ENCODE measurements at places on chromosomes 12 and 14.

- no peak for DNase-seq
Measured at GRCh38 chr12:59036973-59037762, 116.9 kb upstream of the LRIG3 start.

DNA sequence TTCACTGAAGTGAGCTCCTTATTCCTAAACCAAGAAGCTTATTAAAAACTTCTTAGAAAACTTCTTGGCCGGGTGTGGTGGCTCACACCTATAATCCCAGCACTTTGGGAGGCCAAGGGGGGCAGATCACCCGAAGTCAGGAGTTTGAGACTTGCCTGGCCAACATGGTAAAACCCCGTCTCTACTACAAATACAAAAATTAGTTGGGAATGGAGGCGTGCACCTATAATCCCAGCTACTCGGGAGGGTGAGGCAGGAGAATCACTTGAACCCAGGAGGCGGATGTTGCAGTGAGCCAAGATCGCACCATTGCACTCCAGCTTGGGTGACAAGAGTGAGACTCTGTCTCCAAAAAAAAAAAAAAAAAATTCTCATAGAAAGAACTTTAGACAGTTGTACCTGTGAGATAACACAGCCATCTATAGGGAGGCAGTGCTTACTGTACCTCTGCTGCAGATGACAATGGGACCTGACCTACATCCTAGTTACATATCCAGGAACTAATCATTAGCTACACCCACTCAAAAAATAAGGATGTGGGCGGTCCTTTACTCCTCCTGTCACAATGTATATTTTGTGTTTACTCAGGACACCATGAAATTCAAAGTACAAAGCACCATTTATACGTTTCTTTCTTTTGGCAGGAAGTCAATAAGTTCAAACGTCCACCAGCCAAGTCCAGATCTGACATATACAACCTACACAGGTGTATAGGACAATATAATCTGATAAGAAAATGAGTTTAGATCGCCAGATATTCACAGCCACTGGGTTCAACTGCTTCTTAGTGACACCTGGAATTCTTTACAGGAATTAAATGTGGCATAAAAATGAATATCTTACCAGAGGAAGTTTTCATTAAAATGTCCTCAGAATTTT is 14.9 kb downstream of the STXBP6 start:
- no peak for DNase-seq

GRCh38 chr14:58702441-58703160 is 64.8 kb downstream of the DACT1 start:
- no peak for DNase-seq

DNA sequence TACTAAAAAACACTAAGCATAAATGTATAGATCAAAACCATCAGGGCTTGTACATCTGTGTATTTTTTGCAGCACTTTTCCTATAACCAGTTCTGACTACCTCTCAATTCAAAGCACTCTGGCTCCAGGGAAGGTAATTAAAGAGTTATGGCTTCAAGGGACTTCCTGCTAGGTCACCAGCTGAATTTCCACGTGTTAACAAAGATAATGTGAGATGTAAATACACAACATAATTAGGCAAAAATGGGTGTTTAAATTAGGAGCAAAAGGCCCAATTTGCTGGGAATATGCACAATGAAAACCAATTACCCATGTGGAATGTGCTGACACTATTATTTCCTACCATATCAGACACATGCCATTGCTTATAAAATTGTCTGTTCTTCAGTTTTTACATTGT is 513.4 kb upstream of the FLRT2 start:
- DNase-seq = no peak
